ENCODE measurements at places on chromosomes 2 and 18.

DNA sequence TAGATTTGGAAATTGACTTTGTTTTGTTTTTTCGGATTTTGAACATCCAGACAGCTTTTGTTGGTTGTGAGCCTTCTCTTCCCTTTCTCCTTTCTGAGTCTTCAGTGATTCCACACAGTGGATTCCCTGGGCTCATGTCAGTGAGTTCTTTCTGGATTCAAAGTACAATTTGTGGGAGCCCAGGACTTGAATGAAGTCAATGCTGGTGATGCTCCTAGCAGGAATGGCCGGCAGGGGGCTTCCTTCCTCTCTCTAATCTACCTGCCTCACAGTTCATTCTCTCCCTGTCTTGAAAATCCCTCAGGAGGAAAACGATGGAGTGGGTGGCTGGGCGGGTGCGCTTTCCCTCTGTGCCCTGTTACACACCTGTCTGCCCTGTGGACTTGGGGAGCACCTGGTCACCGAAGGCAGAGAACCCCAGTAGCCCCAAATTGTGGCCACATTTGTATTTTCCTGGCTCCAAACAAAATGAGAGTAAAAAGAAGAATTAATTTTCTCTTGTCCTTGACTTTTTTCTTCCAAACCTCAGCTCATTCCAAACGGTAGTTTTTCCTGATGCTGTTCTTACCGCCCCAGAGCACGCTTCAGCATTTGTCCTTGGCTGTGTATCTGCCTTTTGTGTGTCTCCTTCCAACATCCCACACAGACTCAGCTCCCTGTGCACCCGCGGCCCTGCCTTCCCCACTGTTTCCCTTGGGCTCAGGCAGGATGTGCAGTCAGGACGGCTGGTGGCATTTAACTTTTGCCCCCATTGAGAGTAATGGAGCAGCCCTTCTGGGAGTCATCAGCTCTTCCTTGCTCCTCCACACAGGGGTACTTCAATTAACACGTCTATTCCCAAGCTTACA lies 86.6 kb downstream of the MARCO start:
- no peak for DNase-seq

GRCh38 chr18:31199190-31199769 lies 36.6 kb upstream of the DSC1 start:
- no peak for DNase-seq

DNA sequence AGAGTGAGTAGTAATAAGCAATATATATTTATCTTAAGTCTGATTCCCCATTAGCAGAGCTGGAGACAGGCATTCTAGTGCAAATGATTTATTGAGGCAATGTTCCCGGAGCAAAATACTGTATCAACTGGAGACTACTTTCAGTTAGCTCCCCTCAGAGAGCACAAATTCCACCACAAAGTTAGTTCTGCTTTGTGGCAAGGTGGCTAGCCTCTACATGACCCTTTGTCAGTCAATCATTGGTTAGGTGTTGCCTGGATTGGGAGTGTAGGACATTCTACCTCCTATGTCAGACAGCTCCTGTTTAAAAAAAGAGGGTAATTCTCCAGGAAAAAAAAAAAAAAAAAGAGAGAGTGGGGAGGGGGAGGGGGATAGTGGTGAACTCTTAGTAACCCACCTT lies 402.2 kb downstream of the NR4A2 start:
- no peak for DNase-seq

DNA sequence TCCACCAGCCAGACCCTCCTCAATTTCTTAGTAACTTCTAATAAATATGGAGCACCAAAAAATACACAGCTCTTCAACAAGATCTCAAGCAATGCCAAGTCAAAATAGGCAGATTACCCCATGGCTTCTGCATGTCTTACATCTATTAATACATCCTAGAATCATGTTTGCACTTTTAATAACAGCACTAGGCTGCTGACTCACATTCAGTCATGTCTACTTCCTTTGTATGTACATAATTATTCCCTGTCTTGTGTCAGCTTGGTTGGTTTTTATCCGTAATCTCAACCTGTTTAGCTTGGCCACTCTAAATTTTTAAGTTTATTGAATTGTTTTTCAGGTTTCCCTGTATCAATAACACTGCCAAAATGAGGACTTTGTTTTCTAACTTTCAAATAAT lies 420.1 kb upstream of the ACVR2A start:
- DNase-seq = no peak

DNA sequence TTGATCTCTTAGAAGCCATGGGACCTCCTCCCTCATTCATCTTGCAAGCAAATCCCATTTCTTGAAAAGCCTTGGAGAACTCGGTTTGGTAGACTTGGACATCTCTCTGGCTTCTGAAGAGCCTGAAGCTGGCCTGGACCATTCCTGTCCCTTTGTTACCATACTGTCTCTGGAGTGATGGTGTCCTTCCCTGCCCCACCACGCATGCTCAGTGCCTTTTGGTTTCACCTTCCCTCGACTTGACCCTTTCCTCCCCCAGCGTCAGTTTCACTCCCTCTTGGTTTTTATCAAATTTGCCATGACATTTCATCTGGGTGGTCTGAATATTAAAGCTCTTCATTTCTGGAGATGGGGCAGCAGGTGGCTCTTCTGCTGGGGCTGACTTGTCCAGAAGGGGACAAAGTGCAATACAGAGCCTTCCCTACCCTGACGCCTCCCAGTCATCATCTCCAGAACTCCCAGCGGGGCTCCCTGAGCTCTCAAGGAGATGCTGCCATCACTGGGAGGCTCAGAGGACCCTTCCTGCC lies 20.0 kb downstream of the FOSL2 start:
- no peak for DNase-seq

GRCh38 chr18:60577457-60577856 lies 204.9 kb upstream of the MC4R start:
- no peak for DNase-seq

GRCh38 chr2:48316753-48317750 lies 212.9 kb upstream of the STON1 start:
- DNase-seq = no peak

- DNase-seq = no peak
These were observed 78.4 kb downstream of the CD8B2 start for GRCh38 chr2:106565599-106565998.

DNA sequence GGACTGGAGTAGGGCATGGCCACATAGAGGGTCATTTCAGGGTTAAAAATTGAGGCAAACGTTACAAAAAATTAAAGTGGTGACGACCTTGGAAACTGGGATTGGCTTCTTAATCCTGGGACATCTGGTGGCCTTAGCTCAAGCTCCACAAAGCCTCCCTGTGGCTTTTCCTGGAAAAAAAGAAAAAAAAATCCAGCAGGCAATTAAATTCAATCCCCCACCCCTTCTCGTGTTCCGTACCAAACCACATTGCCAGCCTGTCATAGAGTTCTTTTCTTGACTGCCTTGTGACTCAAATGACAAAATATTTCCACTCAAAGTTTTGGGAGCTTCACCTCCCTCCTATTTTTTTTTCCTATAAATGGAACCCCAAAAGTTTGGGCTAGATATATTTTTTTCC lies 195.6 kb downstream of the HRH4 start:
- DNase-seq = no peak

DNA sequence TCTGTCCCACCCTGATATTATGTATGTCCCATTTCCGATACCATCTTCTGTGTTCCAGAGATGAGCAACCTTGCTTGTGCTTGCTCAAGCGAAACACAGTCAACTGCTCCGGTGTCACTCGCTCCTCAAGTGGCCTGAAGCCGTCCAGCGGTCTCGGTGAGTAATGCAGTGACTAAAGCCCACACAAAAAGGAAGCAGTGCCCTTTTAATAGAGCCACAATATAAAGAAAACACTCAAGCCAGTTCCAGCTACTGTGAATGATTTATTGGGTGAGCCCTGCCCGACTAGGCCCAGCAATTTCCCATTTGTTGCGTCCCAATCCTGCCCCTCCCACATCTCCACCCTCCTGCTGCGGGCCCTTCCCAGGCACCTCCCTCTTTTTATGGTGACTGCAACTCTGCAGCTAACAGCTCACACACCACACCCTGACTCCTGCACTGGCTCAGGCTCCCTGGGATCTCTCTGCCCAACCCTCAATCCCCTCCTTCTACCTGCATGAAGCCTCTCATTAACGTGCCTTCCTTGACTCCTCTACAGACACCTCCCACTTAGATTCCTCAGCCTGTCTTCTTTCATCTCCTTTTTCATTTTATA lies 44.2 kb upstream of the DSC1 start:
- DNase-seq = no peak

DNA sequence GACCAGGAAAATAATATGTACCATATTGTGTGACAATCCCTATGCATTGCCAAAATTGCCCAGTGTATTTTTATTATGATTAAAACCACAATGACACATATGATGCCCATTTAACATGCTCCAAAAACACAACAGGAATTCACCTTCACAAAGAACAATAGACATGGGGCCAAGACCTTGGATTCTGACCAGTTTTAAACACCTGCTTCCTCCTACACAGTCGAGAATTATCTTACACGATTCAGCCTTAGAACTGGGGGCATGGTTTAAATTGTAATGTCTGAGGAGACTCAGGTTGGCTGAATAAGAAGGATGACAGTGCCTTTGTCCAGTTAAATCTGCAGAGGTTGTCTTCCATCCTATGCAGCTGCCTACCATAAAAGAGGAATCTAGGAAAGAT lies 212.7 kb downstream of the PLCL1 start:
- DNase-seq = no peak

GRCh38 chr2:42752314-42752713 lies 11.6 kb downstream of the OXER1 start:
- DNase-seq = no peak

- no peak for DNase-seq
These were observed 755.5 kb downstream of the RNF144A start for GRCh38 chr2:7672685-7673071.

All from stimulated activated CD8-positive, alpha-beta memory T cell treated with anti-CD3 and anti-CD28 coated beads, Interleukin-2, amount 100 ng/mL, for 1 hour (primary cell).